ENCODE measurements at places on chromosomes 16 and 17.

DNA sequence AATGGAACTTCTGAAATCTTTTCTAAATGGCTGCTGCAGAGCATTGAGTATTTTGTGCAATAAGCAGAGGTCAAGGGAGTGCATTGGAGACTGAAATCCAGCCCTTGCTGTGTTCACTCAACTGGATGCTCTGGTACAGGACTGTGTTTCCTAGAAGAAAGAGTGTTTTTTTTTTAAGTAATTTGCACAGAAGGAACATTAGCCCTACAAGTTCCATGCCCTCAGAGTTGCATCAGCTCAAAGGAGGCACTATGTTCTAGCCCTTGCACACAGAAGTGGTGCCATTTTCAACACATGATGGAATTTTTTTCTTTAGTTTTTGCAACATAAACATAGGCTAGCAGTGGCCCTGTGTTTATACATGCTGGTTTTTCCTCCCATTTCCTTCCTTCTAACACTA lies 144.1 kb upstream of the HLF start:
- DNase-seq = no peak

DNA sequence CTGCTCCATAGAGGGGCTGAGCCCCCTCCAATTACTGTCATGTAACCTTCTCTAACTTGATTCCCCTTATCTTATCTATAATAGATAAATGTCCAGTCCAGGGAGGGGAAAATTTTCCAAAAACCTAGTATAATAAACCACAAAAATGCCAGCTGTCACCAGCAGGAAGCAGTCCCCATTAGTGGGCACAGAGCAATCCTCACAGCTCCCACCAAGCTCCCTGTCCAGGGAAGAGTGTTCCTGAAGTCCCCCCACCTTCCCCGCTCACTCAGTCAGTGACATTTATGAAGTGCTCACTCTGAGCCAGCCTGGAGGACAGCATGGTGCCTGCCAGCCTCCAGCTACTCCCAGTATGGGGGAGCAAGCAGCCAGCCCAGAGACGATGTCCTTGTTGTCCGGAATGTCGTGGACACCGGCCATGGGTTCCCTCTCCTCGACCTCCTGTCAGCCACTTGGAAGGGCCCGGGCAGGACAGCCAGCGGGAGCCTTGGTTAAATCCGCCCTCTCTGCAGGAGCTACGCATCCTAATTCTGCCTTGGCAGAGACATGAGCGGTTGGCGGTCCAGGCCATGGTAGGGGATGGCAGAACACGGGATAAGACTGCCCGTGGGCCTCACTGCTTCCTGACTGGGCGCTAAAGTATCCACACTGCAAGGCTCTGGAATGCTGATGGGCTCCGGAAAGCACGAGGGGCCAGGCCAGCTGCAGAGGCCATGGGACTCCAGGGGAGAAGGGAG lies 102.0 kb upstream of the CDH5 start:
- no peak for DNase-seq

- no peak for DNase-seq
Observed at GRCh38 chr17:9529033-9529700, 46.5 kb downstream of the STX8 start.

- DNase-seq = no peak
Observed at GRCh38 chr16:27999687-28000086, 63.8 kb downstream of the GSG1L start.

- no peak for DNase-seq
Observed at GRCh38 chr17:42287305-42287976, 857 bp upstream of the STAT5A start.

- no peak for DNase-seq
Observed at GRCh38 chr16:11315510-11315909, 29.7 kb upstream of the RMI2 start.

- no peak for DNase-seq
Observed at GRCh38 chr16:85412911-85413520, 200.1 kb upstream of the GSE1 start.

DNA sequence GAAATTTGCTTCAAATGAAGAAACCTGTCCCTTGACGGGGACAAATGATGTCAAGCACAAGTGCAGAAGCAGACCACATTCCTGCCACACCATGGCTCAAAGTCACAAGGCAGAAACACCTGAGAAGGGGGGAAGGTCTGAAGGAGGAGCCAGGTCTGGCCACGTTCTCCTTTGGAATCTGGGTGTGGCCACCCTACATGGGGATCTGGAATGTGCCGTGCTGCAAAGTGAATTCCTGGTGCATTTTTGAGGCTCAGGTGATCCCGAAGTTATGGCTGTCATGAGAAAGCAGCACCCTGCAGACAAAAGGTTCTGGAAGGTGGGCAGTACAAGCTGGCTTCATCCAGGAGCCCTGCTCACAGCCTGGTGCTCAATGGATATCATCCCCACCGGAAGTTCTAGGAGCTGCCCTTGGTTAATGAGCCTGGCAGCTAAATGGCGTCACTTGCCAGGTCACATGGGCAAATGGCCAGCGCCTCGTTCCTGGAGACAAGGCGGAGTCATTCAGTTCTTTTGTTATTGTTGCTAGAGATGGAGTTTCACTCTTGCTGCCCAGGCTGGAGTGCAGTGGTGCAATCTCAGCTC lies 20.1 kb upstream of the ADCY9 start:
- DNase-seq = no peak

GRCh38 chr16:5062051-5062450 lies 3.7 kb downstream of the C16orf89 start:
- no peak for DNase-seq

- DNase-seq = no peak
Observed at GRCh38 chr16:20760346-20760745, 3.5 kb upstream of the ACSM3 start.

DNA sequence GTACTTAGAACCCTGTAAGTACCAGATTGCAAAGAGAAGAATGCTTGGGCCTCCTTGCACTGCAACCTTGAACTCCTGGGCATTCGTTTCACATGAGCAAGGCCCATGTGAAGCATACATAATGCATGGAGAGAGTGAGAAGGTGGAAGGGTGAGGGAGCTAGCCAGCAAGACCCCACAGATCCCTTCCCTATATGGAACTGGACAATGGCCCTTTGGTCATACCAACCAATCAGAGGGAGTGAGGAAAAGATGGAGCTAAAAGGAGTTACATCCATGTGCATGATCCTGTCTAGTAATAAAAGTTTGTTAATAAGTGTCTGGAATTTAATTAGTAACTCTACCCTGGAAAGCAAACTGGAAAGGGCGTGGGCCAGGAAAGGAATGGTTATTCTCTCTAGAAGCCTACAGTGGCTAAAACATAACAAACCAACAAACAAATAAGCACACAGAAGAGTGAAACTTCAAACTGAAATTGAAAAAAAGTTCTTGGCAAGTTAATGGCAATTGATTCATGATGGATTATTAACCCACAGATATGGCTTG lies 29.6 kb downstream of the DNAH3 start:
- DNase-seq = no peak

DNA sequence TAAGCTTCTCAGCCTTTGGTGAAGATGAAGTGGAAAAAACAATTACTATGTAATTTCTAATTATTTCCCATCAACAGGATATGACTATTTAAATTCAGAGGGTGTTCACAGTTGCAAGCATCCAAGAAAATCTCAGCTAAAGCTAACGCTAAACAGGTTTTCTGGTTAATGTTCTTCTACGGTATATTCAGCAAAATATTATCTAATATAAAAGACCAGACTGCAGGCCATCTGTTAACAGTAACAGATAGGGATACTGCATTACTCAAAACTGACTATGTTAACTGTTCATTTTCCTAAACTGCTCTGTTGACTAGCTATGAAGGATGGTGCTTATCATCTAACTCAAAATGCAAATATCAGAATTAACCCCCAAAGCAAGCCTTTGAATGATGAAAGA lies 32.8 kb downstream of the GLG1 start:
- no peak for DNase-seq

GRCh38 chr17:75643643-75644017 lies 10.4 kb downstream of the SMIM5 start:
- no peak for DNase-seq

DNA sequence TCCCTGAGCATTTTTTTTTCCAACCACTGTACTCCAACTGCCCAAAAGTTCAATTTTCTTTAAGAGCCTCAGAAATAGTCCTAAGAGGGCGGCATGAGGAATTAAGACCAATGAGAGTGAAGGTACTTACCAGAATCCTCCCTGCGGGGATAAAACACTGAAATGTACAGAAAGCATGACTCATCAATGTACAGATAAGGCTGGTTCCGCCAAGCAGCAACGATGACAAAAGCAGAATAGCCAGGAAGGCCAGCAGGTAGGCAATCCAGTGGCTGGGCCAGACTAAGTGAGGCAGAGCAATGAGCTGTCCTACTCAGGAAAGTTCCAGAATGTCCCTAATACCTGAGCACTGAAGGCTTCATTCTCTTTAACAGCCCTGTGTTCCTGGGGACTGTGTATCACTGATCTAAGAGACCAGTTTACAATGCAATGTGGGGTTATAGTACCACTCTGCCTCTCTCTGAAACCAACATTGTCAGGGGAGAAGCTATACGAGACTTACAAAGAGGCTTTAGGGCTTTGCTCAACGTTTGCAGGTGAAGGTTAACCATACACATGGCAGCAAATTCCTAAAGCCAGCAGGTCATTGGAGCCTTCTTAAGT lies 11.0 kb upstream of the GPR139 start:
- DNase-seq = no peak

DNA sequence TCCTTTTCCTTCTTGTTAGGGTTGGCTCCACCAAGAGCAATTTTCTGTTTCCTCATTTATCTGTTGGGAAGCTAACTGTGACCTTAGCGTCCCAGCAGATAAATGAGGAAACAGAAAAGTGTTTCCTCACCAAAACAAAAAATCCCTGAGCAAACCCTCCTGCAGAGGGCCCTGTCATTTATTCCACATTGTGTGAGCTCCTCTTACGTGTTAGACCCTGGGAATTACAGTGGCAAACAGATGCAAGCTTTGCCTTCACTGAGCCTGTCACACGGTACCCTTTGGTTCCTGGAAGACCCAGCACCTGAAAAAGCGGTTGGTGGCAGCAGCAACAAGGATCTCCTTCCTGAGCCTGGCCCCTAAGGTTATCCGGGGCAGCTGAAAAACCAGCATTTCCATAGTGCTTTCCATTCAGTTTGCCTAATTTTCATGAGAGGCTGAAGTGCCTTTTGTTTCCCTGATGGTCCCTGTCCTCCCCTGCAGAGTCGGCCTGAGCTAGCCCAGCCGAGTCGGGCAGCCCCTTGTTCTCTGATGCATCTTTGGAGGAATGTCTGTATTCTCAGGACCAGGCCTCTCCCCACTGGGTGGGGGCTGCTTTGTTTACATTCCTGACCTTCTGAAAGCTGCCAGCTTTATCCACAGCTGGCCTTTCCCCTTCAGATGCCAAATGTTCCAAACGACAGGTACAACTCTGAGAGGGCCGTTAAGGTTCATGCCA lies 34.7 kb downstream of the YPEL2 start:
- DNase-seq = no peak

DNA sequence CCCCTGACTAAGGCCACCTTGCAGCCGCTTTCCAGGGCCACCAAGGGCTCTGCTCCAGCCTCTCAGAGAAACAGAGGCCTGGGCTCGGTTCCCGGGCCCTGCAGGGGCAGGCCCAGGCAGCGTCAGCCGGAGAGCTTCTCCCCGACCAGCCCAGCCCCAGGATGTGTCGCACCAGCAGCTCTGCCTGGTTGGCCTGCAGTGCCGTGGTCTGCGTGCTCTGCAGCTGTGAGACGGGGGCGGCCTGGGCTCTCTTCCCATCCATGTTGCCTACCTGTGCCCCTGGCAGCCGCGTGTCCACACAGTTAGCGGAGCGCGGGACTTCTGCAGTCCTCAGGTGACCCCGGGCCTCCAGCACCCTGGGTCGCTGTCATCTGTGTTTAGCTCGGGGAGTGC lies 4.8 kb downstream of the IGFALS start:
- DNase-seq = no peak

GRCh38 chr16:3623642-3624041 lies 12.2 kb upstream of the SLX4 start:
- DNase-seq = no peak

DNA sequence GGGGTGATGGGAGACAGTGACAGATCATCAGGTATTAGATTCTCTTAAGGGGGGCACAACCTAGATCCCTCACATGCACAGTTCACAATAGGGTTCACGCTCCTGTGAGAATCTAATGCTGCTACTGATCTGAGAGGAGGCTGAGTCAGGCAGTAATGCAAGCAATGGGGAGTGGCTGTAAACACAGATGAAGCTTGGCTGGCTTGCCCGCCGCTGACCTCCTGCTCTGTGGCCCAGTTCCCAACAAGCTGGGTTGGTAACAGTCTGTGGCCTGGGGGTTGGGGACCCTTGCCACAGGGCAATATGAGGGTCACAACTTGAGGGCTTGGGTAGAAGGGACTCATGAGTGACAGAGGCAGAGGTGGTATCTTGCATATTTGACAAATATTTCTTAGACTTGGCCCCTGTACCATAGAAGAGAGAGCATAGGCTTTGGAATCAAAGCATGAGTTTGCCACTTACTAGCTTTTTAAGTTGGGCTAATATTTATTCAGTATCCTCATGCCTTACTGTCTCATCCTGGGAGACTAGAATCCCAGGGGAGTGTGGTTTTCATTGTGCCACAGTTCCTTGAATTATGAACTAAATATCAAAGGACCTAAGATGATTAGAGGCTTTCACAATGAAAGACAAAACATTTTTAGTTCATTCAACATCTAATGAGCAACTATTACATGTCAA lies 133.4 kb downstream of the SPACA3 start:
- no peak for DNase-seq

DNA sequence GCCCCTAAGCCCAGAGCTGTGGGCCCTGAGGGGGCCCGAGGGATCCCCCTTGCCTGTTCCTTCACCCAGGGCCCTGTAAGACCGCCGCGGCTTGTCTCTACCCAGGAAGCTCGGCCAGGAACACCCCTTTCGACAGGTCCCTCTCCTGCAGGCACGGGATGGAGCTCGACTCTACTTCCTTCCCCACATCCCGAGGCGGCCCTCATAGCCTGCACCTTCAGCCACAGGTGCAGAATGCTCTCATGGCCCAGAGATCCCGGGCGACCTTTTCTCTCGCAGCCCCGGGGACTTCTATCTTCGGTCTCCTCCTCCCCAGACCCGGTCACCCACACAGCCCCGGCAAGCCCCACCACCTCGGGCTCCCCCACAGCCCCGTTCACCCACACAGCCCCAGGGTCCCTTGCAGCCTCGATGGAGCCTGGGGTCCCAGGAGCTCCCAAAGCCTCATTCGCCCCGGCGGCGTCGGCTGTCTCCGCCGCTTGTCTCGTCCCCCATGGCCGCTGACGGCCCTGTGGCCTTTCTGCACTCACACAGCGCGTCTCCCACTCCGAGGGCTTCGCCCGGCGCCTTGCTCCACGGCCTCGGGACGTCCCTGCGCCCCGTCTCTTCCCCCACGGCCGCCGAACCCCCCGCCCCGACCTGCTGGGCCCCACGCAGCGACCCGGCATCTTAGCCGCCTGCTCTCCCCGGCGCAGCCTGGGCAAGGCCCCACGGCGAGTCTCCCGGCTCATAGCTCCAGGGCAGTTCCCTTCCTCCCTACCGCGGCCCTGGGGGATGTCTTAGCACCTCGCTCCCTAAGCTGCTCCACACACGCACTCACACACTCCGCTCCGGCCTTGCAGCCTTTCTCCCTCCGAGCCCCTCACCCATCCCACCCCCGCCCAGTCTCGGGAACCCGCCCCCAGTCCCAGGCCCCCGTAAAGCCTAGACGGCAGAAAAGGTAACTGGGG lies 650 bp downstream of the KIAA0753 start:
- DNase-seq = no peak

GRCh38 chr16:53836142-53836541 lies 132.2 kb downstream of the FTO start:
- DNase-seq = no peak

GRCh38 chr16:50521246-50521900 lies 26.8 kb upstream of the NKD1 start:
- no peak for DNase-seq

Measured in HS-5 (cell line).